ENCODE measurements at places on chromosomes 3 and 15.
A peak's percentile ranks its signal among the peaks of the same experiment; 100 is the strongest.

DNA sequence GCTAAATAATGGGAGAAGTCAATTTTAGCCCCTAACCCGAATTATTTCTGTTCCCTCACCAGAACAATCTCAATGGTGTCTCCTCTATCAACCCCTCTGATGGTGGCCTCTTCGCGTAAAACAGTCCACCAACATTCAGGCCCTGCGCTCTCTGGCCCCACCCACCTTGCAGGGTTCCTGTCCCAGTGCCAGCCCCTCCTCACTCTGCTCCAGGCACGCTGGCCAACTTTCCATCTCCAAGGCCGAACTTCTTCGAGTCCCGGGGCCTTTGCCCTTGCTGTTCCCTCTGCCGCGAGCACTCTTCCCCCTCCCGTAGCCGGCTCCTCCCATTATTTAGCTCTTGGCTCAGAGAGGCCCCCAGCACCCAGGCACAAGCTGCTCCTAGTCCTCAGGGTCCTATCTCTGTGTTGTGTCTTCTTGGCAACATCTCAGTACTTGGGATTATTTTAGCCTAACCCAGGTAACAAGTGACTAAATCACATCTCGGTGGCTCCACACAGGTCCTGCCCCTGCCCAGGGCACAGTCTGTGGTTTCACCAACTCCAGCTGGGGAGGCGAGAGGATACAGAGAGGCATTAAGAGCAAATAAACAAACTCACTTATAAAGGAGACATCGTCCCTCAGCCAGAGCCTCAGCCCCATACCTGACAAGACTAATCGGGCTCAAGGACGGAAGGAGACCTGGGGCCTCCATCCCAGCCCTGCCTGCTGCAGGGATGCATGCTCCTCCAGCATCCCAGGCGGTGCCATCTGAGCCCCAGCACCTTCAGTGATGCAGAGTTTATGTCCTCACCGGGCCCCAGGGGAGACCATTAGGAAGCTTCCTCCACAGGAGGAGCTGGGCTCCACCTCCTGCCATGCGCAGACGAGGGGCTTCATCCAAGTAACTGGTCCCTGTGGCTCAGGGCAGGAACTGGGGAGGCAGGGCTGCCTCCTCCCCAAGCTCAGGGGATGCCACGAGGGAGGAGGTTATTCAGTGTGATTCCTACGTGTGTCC is 19.7 kb upstream of the IQSEC1 start:
- DNase-seq: no peak

DNA sequence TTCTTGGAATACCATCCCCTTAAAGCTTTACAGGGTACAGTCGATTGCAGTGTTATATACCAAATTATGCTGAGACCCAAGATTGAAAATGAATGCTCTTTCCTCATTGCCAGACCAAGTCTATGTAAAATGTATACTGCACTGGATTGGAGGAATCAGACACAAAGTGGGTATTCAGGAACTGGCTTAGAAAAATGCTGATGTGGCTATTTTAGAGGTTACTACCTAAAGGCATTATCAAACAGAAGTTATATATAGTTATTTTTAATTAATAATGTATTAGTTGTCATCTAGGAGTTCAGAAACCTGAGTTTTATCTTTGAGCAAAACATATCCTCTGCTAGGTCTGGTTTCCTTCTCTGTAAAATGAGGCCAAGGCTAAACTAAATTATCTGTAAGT is 3.6 kb upstream of the SPG21 start:
- DNase-seq: no peak

- DNase-seq: no peak
Measured at GRCh38 chr15:54841701-54842305, 354.9 kb downstream of the RSL24D1 start.

- DNase-seq: peak; percentile 72
Measured at GRCh38 chr15:84747416-84748273, 747 bp upstream of the ZNF592 start.

DNA sequence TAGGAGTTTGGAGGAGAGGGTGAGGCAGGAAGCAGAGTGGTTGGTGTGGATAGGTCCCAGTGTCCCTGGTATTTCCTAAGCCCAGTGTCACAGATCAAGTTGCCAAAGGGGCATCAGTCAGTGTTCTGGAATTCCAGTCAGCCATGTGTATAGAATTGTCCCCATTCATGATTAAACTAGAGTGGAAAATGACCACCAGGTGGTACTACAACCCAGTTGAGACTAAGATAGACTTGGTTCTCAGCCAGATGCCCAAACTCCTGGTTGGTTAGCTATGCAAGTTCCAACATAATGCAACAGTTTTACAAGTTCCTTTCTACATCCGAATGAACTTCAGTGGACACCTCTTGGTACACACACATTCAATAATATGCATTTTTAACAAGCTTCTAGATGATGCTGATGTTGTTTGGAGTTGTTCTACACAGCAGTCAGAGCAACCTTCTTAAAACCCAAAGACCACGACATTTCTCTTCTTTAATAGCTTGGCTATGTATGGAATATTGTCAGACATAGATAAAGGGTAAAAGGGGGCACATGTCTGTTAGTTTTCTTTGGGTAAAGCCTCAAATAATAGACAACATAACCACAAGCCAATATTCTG is 8.4 kb upstream of the ATR start:
- DNase-seq: no peak

DNA sequence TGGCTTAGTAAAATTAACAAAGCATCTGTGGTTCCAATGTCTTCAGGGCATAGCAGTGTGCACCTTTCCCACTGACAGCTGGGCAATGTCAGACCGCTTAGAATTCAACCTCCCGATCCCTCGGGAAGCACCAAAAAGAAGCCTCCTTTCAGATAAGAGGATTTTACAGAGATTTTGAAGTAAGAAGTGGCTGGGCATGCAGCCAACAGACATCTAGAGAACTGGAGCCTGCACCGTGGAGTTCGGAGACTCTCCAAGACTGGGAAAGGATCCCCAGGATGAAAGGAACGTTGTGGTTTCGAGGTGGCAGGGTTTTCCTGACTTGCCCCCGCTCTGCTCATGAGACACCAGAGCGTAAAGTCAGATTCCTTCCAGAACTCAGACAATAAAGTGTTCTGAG is 5.3 kb downstream of the FAM174B start:
- DNase-seq: no peak

GRCh38 chr15:90588427-90588826 is 58.7 kb downstream of the CRTC3 start:
- DNase-seq: no peak

Data from activated naive CD4-positive, alpha-beta T cell (primary cell).